ENCODE measurements at places on chromosomes 3 and 15.
A peak's percentile ranks its signal among the peaks of the same experiment; 100 is the strongest.

GRCh38 chr15:68183616-68184315 lies 21.4 kb downstream of the CALML4 start:
- no peak for DNase-seq

DNA sequence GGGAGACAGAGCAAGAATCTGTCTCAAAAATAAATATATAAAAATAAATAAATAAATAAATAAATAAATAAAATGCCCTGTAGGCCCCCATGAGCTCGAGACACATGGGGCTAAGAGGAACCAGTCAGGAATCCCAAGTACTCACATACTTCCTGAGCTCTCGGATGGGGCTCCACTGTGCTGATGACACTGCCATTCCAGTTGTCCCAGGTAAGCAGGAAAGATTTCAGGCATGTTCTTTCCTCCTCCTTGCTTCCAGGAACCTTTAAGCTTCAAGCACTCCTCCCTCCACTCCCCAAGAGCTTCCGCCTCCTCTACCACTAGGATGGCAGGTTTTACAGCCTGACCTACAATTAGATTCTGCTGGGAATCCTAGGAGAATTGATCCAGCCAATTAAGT lies 113.4 kb downstream of the SLC49A4 start:
- DNase-seq: no peak

DNA sequence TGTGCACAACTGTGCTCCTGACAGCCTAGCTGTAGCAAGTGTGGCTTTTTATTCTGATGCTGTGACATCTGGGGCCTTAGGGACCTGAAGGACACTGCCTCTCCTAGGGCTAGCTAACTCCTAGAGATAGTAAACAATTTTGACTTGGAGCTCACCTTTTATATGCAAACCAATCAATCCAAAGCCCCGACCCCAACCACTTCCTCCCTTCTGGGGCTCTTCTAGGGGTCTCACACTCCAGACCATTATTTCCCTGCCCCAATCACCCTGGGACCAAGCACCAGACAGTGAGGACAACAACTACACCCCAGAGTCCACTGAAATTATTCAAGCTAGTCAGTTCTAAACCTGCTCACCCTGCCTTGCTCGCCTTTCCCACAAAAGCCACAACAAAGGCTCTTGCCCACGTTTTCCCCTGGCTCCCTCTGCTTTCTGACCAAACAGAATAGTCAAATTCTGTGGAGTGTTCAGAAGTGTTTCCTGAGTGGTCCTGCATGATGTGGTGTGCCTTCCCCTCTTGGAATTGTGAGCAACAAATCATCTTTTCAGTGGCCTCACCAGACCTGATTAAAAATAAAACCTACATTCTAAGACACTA lies 84.2 kb upstream of the WNT5A start:
- no peak for DNase-seq

DNA sequence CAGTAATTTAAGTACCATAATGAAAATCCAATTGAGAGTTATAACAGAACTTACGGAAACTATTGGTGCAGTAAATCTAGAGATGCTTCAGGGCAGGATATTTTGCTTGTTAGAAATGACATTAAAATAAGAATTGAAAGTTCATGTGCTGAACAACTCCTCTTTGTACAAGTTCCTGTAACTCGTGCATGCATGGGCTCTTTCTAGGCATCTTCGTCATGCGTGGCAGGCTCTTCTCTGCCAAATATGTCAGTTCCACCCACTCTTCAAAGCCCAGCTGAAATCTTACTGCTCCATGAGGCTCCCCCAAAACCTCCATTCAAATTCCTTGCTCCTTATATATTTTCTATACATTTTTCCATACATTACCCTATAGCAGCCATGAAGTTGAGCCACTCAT lies 48.7 kb downstream of the FBN1 start:
- no peak for DNase-seq

DNA sequence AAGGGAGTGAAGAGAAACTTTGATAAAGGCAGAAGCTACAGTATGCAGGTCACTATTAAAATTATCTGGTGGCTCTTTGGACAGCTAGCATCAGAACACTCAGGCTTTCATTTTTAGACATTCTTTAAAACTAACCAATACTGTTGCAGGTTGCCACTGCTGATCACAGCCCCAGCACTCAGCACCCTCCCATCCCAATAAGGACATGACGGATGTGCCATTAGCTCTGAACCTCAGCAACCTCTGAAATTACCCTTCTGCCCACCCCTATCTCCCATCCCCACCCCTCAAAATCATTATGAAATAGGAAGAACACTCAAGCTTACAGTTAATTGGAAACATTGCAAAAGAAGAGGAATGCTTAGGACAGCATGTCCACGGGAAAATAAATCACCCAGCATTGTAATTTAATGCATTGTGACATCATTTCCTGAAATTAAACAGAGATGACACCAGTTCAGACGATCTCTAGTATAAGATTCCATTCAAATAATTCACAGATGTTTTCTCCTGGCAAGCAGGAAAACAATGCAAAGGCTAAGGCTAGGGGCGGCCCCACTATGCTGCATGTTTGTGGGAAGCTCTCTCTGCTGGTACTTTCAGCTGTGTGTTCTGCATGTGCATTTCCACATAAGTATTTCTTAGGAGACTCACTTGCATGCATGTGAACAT lies 71.6 kb downstream of the MEIS2 start:
- peak; percentile 68 for DNase-seq

GRCh38 chr15:68526784-68527183 lies 52.0 kb upstream of the CORO2B start:
- no peak for DNase-seq

DNA sequence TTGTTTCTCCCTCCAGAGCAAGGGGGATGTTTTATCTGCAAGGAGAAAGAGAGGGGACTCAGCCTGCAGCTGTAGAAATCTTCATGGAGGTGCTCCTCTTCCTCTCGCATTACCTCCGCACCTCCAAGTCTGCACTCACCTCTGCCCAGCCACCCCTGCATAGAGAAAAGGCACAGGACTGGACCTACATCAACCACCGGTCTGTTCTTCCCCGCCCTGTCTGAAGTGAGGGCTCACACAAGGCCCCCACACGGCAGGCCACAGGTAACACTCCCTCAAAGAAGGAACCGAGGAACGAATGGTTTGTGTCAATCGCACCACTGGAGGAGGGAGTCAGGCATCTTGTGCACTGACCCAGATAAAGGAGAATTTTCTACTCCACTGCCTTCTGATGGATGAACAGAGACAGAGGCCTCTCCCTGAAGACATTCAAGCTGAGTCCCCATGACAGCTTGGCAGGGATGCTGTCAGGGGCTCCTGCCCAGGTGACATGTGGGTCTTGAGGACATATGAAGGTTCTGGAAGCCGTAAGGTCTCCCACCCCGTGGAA lies 260.3 kb downstream of the XXYLT1 start:
- no peak for DNase-seq

DNA sequence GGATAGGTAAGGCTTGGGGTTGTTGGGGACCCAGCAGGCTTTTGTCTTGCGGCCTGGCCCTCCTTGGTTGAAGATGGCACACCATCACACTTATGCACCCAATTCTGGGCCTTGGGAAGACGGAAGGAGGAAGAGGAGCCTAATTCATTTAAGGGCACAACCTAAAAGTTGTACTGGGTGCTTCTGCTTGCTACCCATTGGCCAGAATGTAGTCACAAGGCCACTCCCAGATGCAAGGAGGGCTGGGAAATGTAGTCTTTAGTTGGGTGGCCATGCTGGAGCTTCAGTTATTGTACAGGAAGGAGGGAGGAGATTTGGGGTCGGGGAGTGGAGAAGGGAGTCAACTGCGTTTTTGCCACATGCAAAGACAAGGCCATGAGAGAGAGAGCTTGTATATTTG lies 109.2 kb downstream of the TMEM266 start:
- DNase-seq: peak; percentile 44

DNA sequence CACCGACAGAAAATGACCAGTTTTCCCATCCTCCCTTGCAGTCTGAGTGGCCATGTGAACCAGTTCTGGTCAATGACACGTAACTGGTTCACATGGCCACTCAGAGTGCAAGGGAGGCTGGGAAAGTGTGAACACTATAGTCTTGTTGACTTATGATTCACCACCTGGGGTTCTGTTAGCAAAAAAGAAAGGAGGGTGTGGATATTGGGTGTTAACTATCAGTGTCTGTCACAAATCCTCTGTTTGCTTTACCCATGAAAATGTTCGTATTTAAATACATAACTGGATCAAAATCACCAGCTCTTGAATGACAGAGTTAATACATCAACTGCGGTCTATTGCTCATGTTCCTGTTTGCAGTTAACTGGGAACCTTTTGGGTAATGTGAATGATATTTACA lies 92.3 kb downstream of the ADAMTSL3 start:
- no peak for DNase-seq

DNA sequence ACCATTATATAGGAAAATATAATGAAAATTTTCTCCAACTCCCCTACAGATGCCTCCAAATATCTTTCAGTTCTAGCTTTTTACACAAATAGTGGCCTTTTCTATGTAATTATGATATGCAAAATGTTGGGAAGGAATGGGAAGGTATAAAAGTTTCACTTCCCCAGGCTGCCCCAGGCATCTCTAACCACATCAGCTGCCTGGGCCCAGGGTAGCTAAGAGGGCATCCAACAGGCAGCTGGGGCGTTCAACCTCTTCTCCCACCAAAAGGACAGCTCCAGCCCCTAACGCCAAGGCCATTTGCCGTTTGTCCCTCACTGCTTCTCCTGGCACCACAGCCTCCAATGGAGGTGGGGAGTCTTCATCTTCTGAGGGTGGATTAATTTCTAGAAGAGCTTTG lies 188.1 kb upstream of the TSC22D2 start:
- DNase-seq: no peak

DNA sequence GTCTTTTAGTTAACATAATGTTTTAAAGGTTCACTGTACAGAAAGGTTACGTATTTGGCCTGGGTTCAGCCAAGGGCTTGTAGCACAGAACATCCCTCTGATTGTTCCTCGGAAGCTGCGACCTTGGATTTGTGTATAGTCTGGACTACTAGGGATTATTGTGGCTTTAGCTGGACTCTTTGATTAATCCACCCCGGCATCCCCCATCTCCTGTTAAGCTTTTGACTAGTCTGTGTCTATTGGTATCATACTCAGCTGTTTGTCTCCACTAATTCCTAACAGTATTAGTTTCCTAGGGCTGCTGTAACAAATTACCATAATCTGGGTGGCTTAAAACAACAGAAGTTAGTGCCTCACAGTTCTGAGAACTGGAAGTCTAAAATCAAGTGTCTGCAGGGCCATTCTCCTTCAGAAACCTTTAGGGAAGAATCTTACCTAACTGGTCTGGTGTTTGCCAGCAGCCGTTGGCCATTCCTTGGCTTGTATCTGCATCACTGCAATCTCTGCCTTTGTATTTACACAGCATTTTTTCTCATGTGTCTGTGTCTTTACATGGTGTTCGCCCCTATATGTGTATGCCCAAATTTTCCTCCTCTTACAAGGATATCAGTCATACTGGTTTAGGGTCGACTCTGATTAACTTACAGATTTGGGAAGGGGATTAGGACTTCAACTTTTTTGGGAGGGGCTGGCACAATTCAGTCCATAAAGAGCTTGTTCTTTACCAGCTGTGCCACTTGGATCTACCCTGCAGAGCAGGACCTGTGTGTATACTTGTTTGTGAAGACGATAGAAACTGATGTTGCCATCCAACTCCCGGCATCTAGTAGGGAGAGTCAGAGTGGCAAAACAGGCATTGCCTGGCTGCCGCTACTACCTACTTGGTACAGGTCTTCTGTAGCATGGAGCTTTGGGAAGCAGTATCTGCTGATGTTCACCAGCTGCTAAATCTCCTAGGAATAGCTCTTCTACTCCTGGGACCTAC lies 117.8 kb downstream of the UBE2E2 start:
- DNase-seq: no peak

GRCh38 chr3:177746337-177746933 lies 549.2 kb upstream of the TBL1XR1 start:
- DNase-seq: no peak

DNA sequence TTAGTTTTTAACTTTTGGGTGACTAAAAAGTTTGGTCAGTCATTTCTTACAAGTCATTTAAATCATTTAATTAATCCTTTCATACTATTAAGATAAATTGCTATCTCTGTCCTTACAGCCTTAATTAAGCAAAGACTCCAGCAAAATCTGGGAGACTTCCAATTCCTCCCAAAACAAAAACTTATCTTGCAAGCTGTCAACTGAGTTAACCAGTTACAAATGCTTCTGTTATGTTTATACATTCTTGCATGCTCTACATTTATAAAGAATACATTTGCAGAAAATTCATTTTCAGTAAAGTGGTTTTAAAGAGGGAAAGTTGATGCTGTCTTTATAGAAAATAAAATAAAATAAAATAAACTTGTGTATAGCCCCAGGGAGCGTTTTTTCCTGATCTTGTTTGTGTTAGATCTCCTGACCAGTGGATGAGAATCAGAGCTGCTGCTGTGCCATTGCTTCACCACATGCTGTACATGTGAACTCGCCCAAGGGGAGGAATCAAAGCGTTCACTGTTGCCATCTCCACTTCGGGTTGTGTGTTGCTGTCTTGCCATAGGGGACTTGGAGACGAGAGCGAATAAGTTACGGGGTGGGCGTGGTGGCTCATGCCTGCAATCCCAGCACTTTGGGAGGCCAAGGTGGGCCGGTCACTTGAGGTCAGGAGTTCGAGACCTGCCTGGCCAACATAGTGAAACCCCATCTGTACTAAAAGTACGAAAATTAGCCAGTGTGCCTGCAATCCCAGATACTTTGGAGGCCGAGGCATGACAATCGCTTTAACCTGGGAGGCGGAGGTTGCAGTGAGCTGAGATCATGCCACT lies 5.5 kb downstream of the CCR4 start:
- no peak for DNase-seq

DNA sequence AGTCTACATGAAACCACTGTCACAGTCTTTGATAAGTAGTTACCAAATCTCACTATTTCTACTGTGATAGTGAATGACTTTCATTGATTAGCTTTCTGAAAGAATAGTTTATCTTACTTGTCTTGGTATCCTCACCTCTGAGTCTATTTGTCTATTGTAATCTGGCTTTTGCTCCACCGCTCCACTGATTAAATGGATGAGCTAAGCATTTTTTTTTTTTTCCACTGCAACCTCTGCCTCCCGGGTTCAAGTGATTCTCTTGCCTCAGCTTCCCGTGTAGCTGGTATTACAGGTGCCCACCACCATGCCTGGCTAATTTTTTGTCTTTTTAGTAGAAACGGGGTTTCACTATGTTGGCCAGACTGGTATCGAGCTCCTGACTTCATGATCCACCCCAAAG lies 12.9 kb downstream of the BBS4 start:
- no peak for DNase-seq

DNA sequence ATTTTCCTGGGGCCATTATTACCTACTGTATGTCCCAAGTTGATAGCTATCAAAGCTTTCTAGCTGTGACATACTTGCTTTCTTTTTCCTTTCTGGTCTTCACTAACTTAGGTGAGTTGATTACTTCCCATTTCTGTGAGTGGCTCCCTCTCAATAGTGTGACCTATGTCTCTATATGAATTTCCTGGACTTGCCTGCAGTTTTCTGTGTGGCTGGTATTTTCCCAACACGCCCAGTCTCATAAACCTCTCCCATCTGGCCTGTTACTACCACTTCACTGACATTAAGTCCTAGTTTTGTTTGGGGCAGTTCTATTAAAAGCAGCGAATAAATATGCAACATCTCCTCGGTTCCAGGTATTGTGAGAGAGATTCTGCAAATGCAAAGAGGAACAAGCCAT lies 671.2 kb downstream of the SI start:
- no peak for DNase-seq

GRCh38 chr3:195352895-195353488 lies 82.0 kb upstream of the XXYLT1 start:
- DNase-seq: peak; percentile 90

All from EL (cell line).